Motor neuron (in vitro differentiated cells): ENCODE measurements at places on chromosomes 5 and 9. TPM values are rescaled to one million over a fixed set of nuclear protein-coding genes. Genes with fewer than 3 reads are reported as not detected.

GRCh38 chr5:96350678-96351077 is 82.4 kb downstream of the PCSK1 start:
- no peak for ATAC-seq

DNA sequence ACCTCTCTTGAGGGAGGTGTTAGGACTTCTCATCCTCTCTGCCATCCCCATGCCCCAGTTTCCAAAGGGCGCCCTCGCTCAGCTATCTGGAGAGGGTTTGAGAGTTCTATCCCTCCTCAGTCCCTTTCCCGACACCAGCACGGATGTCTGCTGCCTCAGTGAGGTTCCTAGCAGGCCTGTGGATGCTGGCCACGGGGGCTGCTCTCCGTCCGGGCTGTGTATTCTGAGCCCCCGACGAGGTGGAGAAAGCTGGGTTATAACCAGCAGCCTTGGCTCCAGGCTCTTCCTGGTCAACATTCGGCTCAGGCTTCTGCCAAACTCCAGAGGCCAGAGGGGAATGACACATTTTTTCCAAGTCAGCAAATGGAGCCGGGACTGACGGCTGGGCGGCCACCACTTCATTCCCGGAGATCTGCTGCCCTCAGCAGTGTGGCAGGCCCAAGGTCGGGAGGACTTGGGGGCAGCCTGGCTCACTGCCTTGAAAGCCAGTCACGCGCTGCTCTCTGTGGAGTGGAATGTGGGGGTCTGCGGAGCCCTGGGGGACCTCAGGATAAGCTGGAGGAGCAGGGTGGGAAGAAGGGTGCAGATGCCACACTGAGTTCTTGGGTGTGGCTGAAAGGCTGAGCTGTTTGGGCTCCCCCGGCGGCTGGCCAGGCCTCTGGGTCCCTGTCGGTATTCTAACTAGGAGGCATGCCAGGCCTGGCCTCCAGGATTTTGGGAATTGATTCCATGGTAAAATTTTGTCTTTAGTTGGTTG is 27.4 kb downstream of the PTPA start:
- no peak for ATAC-seq

NUTM2G gene
- total RNA-seq, result 0.54 and 0.61 TPM in 2 replicates

SLC24A2 gene
- 3.0 and 3.6 TPM in 2 replicates for total RNA-seq

- ATAC-seq, result no peak
These were observed 3.2 kb upstream of the TMEM245 start for GRCh38 chr9:109122726-109123621.

DNA sequence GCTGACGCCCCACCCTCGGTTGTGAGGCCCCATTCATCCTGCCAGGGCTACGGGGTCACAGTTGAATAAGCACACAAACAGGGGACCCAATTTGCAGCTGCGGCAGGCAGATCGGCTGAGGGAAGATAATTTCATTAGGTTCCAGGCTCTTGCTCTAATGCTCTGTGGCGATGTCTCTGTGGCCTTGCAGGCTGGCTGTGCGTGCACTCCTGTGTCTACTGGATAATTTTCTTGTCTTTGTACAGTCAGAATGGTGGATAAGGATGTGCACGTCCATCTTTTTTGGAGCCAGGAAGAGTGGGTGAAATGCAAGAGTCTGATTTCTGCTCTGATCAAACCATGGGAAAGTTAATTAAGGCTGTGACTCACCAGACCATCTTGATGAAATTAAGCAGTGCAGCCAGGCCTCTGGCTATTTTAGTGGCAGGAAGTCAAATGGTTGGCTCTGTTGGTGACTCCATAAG is 39.2 kb downstream of the NSG2 start:
- peak; percentile 32 for ATAC-seq

MTX3 gene
- 25.9 and 27.1 TPM in 2 replicates for total RNA-seq

DNA sequence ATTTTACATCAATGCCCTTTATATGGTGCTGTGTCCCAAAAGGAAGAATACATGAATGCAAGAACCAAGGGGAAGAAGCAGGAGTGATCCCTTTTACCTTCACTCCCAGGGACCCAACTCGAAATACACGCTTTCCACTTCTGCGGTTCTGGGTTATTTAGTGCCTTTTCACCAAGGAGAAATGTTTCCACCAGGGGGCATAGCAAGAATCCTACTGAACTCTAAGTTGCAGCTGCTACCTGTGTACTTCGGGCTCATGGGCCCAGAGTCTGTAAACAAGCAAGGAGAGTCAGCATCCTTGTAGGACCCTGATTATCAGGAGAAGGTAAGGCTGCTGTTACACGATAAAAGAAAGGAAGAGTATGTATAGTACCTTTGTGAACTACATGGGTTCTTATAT is 45.7 kb downstream of the DPYSL3 start:
- ATAC-seq, result peak; percentile 48

- no peak for ATAC-seq
These were observed 67.6 kb downstream of the GHR start for GRCh38 chr5:42490831-42491230.

GRCh38 chr9:13027879-13028278 is 251.6 kb downstream of the MPDZ start:
- no peak for ATAC-seq

IGFBPL1 gene
- 51.9 and 58.2 TPM in 2 replicates for total RNA-seq

GRCh38 chr5:62214701-62215100 is 91.3 kb upstream of the KIF2A start:
- no peak for ATAC-seq

NEURL1B gene
- 5.5 and 5.8 TPM in 2 replicates for total RNA-seq

GRCh38 chr9:127030814-127031740 is 91.4 kb downstream of the ANGPTL2 start:
- ATAC-seq, result no peak

PLEKHG4B gene
- 2.9 and 3.5 TPM in 2 replicates for total RNA-seq

OR1L4 gene
- total RNA-seq, result 0.54 and 0.71 TPM in 2 replicates

DNA sequence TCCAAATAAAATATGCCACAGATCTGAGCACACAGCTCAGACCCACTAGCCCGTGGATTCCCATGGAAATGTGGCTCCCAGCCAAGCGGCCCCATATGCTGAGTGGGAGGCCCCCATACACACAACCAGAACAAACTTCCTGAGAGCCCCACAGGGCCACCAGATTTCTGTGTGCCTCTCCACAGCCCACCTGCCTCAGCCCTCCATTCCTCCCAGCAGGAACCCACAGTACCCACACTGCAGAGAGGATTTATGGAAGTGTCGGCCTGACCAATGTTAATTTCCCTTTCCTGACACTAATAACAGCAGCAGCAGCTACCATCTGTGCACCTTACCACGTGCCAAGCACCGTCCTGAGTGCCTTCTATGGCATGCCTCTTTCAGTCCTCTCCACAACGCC is 99.3 kb upstream of the SPOCK1 start:
- no peak for ATAC-seq

DNA sequence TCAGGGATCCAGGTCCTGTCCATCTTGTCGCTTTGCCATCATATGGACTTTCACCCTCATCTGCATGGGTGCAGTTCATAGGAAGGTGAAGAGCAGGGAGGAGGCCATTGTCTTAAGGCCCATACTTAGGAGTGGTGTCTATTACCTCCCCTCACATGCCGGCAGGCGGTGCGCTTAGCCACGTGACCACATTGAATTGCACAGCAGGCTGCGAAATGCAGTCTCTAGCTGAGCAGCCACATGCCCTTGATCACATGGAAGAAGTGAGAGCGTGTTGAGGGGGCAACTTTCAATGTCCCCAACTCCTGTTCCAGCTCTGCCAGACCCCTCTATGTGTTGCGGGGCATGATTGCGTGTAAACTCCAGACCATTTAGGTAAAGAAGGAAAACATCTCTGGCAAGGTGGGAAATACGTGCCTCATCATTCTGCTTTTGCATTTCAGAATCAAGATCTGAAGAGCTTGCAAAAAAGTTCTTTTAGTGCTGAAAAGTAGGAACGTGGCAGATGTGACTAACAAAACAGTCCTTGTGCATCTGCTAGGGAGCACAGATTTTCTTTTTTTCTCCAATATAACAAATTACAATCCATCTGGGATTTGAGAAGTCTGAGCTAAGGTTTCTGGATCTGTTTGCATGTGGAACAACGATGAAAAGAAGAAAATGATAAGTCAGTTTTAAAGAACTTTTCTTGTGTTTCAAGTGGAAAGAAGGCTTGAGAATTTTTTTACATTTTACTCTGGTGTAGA is 34.4 kb downstream of the ROPN1L start:
- no peak for ATAC-seq

DNA sequence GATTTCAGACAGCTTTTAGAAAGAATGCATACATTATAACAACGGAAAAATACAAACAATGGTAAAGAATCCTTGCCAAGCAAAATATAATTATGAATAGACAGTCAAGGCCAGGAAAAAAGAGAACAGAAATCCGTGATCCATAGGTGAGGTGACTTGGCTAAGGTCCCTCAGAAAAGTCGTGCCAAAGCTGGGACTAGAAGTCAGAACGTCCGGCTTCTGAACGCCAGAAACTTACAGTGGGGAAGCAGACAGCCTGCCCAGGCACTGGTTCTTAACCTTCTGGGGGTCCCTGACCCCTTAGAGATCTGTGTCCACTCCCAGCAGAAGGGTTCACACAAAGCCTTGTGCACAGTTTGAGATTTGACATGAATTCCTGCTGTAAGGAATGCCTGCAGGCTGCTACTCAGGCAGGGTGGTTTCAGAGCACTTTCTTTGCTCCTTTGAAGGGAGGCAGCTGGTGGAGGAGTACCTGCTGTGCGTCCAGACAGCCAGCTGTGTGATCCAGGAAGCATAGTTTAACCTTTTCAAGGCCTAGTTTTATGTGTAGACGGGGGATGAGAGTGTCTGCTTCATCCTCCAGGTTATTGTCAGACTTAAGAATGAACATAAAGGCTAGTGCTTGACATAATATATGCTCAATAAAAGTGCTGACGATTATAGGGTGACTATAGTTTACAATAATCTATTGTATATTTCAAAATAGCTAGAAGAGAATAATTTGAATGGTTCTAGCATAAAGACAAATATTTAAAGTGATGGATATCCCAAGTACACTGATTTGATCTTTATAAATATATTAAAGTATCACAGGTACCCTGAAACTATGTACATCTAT is 852 bp downstream of the ARHGEF37 start:
- ATAC-seq, result no peak

DNA sequence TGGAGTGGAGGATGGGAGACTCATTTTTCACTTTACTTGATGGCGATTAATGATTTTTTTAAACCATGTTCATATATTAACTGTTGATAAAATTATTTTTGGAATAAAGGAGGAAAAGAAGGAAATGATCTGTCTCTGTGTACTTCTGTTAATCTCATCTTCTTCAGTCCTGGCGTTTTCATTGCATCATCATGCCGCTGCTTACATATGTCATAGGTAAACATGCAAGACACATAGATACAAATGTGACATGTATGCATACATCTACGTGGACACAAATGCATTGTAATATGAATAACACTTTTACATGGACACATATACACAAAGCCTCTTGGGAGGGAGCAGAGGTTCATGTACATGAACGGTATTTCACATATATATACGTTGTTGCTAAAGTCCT is 10.0 kb downstream of the TMEM174 start:
- no peak for ATAC-seq

OR13C5 gene
- 0.85 TPM in 1 of 2 replicates, not detected in the other for total RNA-seq

SPINK7 gene
- total RNA-seq, result 0.50 and 1.9 TPM in 2 replicates

NACC2 gene
- 3.8 and 4.2 TPM in 2 replicates for total RNA-seq

DNA sequence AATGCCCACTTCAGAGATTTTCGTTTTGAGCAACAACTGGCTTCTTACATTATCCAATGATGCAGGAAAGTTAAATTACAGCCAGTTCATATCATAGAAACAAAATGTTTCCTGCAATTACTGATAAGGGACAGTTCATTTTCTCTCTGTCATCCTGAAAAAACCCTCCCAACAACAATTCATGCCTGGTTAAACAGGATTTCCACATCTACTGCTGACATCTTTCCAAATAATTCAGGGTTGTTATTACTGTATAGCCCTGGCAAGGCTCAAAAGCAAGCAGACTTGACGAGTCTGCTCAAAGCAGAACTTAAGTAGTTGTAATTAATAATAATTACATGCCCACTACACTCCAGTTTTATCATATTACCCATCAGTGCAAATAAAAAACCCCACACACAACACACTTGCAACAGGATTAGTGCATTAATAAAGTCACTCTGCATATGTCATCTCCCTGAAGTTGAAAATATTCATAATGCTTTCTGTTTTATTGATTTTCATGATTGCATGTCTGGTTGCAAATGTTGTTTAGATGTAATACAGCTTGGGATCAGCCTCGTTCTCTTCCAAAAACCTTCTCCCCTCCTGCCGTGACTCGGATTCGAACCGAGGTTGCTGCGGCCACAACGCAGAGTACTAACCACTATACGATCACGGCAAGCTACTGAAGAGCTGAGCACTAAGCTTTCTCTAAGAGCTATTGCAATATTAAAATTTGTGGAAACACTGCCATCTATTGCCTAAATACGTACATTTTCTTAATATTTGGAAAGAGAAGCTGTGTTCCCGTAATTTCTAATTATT is 119.6 kb upstream of the NFIB start:
- peak; percentile 61 for ATAC-seq

DNA sequence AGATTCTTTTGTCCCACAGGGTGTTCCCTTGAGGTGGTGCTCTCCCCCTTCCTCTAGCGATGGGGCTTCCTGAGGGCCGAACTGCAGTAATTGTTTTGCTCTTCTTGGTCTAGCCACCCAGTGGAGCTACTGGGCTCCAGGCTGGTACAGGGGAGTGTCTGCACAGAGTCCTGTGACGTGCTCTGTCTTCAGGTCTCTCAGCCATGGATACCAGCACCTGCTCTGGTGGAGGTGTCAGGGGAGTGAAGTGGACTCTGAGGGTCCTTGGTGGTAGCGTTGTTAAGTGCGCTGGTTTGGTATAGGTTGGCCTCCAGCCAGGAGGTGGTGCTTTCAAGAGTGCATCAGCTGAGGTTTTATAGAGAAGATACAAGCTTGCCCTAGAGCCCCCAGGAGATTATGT is 20.4 kb upstream of the CEP72 start:
- no peak for ATAC-seq

DOCK2 gene
- total RNA-seq, result 0.64 and 1.3 TPM in 2 replicates

GRCh38 chr5:83331842-83332241 is 139.7 kb upstream of the VCAN start:
- ATAC-seq, result no peak

LCN9 gene
- total RNA-seq, result 1.4 and 1.7 TPM in 2 replicates

- ATAC-seq, result no peak
These were observed 20.8 kb downstream of the DCANP1 start for GRCh38 chr5:135426102-135427082.

PTGDS gene
- 1.8 and 2.0 TPM in 2 replicates for total RNA-seq

GRCh38 chr5:36875790-36876298 is 725 bp upstream of the NIPBL start:
- ATAC-seq, result peak; percentile 37

- ATAC-seq, result no peak
These were observed 80.8 kb downstream of the SIL1 start for GRCh38 chr5:139117342-139117884.

- no peak for ATAC-seq
These were observed 407.4 kb upstream of the TLE4 start for GRCh38 chr9:79164406-79164805.

CARTPT gene
- total RNA-seq, result not detected in 2 replicates

DNA sequence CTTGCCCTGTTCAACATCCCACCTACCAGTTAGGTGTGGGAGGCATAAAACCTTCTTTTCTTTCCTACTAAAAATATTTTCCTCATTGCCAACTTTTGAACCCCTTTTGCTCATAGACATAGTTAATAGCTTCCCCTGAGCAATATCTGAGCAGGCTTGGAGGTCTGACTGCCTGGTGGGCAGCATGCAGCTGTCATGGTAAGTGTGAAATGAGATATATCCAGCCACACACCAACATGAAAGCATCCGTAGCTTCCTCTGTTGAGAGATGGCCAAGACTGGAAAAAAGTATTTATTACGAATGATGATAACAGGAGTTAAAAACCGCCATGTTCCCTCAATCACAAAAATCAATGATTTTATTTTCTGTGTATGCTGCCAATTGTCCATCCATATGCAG is 190.1 kb downstream of the TMEM38B start:
- ATAC-seq, result no peak
